ENCODE measurements at places on chromosomes 3 and 15. TPM values are rescaled to one million over a fixed set of nuclear protein-coding genes. Genes with fewer than 3 reads are reported as not detected.

Gene SHF
- 3.1 TPM for total RNA-seq

Gene MYL3
- not detected for total RNA-seq

- no peak for DNase-seq
Observed at GRCh38 chr3:179624451-179624850, 19.9 kb downstream of the NDUFB5 start.

- no peak for DNase-seq
Observed at GRCh38 chr3:141356046-141356445, 12.3 kb upstream of the ZBTB38 start.

GRCh38 chr15:39596358-39597051, 15.6 kb downstream of the THBS1 start:
- DNase-seq: no peak

Gene ZNF660
- 0.12 TPM for total RNA-seq

DNA sequence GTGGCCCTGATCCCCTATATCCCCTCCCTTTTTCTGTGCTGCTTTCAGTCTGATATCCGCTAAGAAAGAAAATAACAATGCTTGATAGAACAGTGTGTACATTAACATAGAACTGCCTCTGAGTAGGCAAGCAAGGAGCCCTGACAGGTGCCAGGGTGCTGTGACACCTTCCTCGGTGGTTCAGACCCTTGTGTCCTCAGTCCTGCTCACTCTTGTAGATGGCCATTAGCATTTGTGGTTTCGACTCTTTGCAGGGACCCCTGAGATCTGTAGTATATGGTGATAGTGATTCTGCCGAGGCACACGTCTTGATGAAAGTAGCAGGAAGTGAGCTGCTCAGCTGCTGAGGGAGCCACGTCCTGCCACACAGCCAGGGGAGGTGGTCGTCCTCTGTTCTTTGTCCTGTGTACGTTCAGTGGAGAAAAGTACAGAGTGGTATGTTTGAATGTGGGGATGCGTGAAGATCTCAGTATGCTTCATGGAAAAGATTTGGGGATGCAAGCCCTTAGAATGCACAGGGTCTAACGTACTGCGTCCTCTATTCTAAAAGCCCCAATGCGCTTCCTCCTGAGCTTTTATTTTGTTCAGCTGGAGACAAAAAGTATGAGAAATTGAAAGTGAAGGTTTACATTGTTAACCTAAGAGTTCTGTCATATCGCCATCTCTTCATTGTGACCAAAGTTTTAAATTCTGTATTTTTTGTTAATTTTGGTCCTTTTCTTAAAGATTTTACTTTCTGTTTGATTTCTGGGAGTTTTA, 35.4 kb downstream of the PXYLP1 start:
- DNase-seq: no peak

GRCh38 chr15:39247574-39247973, 333.3 kb upstream of the THBS1 start:
- DNase-seq: no peak

Gene OSTN
- not detected for total RNA-seq

- no peak for DNase-seq
Observed at GRCh38 chr3:158463556-158463955, 107.4 kb upstream of the MLF1 start.

- DNase-seq: no peak
Observed at GRCh38 chr15:45776772-45777171, 141.9 kb downstream of the SQOR start.

Gene GPR27
- 8.6 TPM for total RNA-seq

Gene GOLGA6B
- not detected for total RNA-seq

- peak; percentile 41 for DNase-seq
Observed at GRCh38 chr3:160006282-160007163, 17.9 kb downstream of the IL12A start.

DNA sequence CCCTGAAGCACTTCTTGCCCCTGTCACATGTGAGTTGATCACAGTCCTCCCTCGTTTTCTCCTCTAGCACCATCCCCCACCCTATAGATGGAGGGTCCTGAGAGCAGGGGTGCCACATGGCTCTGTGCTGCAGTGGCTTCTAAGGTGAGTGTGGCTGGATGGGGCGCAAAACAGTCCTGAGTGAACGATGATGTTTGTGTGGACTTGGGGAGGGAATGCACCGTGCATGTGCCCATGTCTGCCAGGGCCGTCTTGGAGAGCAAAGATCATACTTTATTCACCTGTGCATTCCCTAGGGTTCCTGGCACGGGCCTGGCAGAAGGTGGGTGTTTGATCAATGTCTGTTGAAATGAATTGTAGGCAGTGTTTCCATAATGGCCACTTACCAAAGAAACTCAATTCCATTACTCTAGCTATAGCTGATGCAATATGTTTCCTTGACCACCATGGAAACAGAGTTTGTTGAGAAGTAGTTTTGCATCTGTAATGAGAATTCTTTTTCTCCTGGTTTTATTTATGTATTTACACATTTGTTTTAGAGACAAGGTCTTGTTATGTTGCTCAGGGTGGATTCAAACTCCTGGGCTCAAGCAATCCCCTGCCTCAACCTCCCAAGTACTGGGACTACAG, 58.0 kb downstream of the ABTB1 start:
- DNase-seq: no peak

GRCh38 chr3:12345141-12345561, 56.3 kb downstream of the PPARG start:
- DNase-seq: no peak

GRCh38 chr3:154799800-154800199, 280.3 kb upstream of the MME start:
- DNase-seq: no peak

- DNase-seq: no peak
Observed at GRCh38 chr3:150697646-150698045, 6.1 kb downstream of the ERICH6 start.

DNA sequence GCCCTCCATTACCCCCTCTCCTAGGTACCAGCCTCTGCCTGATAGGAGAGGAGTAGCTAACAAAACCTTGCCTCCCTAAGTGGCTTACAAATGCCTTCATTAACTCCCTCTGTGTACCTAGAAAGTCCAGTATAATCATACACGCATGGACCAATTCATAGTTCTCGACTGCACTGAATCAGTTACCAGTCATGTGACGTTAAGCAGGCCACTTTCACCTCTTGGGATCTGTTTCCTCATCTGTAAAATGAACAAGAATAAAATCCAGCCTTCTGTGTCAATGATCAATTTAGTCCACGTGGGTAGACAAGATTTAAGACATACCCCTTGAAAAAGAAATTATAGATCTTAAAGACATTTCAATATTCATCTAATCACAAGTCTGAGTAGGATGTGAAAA, 72.2 kb downstream of the TRIM69 start:
- DNase-seq: no peak

Gene IL17RE
- 0.23 TPM for total RNA-seq

Gene LDHAL6B
- not detected for total RNA-seq

DNA sequence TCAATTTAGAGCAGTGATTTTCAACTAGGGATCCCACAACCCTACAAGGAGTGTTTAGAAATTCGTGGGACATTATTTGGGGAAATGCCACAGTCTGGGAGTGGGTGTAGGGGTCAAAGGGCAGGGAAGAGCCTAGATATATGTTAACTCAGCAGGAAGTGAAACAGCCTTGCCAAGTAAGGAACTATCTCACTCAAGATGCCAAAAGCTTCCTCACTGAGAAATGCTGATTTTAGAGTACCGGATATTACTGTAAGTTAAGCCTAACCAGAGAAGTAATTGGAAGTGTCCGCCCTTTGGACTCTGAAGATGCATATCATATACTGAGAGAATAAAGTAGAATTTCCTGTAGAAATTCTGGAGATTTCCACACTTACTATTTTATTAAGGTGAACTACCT, 158.6 kb downstream of the BBX start:
- DNase-seq: no peak

Gene BFSP2
- total RNA-seq: not detected

Gene MITF
- 3.3 TPM for total RNA-seq

DNA sequence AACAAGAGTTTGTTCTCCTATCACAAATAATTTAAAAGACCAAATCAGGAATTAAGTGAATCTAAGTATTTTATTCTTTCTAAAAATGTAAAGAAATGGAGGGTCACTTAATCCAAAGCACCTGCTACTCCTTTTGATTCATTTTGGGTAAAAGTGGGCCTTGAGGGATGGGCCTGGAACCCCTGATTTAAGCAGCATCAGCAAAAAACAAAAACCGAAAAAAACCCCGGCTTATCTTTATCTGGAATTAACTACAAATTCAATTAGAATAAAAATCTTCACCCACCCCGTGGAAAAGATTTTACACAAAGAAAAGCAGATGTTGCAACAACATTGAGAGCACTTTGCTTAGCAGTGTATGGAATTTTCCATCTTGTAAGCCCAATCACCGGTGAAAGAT, 1018.2 kb downstream of the MCTP2 start:
- no peak for DNase-seq

Gene GPR171
- total RNA-seq: not detected

DNA sequence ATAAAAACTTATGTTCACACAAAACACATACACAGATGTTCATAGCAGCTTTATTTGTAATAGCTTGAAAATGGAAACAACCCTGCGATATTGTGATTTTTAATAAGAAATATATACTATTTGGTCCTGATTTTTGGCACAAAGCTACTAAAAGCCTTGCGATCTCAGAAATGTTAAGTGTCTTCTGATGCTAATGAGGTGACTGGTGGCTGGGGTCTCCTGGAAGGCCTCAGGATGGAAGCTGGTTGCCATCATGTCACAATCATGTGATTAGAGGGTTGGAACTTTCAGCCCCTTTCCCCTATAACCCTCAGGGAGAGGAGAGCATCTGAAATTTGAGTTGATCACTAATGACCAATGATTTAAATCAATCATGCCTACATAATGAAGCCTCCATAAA, 278.4 kb upstream of the UBE2E1 start:
- no peak for DNase-seq

Measured in NCI-H460 (cell line).